NCI-H1048 (cell line): ENCODE measurements at places on chromosomes 3 and 15.

GRCh38 chr15:65888981-65889380 lies 19.7 kb downstream of the RAB11A start:
- DNase-seq, result no peak

- DNase-seq, result no peak
Observed at GRCh38 chr15:83064859-83065258, 2.2 kb downstream of the BTBD1 start.

GRCh38 chr3:112539825-112540650 lies 21.7 kb downstream of the ATG3 start:
- DNase-seq, result no peak

DNA sequence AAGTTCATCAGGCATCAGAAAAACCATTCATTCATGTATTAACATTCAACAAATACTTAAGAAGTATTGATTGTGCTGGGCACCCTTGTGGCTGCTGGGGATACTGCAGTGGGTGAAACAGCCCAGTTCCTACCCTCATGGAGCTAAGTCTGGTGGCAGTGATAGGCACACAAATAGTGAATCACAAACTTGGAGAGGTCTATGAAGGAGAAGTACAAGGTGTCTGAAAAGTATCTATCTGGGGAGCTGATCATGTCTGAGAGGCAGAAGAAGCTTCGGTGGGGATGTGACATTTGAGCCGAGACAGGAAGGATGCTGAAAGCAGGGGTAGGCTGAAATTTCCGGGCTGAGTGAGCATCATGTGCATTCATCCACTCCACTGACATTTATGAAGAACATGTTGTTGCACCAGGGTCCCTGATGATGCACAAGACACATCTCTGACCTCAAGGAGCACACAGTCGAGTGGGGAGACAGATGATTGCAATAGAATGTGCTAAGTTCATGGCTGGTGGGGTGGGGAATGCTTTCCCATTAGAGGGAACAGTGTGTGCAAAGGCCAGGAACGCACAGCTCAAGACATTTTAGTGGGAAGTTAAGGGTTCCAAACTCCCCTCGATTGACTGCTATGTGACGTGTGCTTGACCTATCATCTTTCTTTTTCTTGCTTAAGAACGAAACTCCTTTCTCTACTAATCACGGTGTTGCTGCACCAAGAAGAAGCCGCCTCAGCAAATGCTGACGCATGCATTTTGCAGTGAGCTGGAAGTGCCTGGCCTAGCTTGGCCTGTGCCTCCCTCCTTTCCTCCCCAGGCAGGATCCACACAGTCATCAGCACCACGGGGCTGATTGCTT lies 309.1 kb upstream of the ICE2 start:
- no peak for DNase-seq

DNA sequence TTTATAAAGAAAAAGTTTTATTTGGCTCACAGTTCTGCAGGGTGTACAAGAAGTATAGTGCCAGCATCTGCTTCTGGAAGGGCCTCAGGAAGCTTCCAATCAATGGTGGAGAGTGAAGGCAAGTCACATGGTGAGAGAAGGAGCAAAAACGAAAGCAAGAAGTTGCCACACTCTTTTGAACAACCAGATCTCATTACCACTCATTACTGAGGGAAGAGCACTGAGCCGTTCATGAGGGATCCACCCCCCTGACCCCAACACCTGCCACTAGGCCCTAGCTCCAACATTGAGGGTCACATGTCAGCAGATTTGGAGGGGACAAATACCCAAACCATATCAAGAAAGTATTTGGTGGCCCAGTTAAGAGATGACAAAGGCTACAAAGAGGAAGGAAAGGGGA lies 239.3 kb upstream of the UBE2E1 start:
- no peak for DNase-seq

DNA sequence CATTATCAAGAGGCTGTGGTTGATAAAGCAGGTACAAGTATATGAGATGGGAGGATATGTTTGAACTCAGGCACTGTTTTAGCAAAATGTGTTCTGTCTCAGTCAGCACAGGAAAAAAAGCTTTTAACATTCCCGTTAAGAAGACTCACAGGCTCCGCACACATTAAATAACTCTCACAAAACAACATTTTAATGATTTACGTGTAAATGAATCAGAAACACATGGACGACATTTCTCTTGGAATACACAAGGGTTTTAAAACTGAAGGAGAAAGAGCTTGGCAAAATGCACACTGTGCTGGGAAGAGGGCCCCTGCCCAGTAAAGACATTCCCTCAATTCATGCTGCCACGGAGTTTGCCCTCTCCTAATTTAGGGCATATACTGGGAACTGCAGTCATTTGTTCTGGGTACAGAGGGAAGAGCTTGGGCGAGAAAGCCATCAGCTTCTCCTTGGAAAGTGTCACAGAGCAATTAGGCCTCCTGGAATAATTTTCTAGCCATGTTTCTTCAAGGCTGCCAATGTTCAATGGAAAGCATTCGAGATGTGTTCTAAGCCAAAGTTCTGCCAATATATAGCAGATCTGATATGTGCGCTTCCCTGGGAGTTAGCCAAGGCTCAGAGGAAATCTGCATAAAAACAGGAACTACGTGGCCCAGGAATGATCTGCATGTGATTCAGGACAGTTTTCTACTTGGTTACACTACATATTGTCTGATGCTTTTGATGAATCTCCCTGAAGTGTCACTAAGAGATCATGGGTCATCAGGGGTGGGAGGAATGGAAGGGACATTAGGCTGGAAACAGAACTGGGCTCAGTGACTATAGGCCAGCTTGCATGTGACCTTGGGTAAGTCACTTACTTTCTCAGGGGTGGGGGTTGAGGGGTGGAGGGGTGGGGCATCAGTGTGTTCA lies 2.2 kb upstream of the MASP1 start:
- DNase-seq, result no peak

DNA sequence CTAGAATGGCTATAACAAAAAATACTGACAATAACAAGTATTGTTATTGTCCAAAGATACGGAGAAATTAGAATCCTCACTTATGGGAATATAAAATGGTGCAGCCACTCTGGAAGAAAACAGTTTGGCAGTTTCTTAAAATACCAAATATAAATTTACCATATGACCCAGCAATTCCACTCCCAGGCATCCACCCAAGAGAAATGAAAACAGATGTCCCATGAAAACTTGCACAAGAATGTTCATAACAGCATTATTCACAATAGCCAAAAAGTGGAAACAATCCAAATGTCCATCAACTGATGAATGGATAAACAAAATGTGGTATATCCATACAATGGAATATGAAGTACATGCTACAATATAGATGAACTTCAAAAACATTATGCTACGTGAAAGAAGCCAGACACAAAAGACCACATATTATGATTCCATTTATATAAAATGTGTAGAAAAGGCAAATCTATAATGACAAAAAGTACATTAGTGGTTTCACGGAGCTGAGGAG lies 9.4 kb downstream of the AAGAB start:
- no peak for DNase-seq

DNA sequence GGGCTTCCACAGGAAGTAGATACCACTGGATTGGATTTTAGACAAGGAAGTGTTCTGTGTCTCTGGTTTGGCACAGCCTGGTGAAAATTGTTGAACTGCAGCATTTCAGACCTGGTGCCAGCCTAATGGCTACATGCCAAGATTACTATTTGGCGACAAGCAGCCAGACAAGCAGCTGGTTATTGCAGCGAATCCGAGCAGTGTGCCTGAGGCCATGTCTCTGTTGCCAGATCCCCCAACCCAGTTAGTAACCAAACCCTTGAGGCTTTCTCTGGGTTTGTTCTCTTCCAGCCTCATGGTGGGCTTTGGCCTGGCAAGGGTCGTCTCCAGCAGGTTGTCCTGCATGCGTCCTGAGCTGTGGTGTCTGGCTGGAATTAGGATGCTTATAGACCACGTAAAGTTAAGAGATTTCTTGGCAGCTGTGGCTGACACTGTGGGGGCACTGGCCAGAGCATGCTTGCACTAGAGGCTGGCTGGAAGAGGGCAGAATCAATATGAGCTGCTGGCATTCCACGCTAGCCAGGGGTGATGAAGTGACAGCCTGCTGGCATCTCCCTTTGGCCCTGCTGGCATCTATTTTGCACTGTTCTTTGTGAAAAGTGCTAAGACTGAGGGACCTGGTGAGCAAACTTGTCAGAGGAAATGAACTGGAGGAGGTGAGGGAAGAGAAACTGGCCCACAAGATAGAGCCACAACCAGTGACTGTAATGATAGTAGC lies 172.6 kb downstream of the RBMS3 start:
- peak; percentile 18 for DNase-seq

GRCh38 chr3:189947948-189948723 lies 172.6 kb downstream of the P3H2 start:
- DNase-seq, result no peak

DNA sequence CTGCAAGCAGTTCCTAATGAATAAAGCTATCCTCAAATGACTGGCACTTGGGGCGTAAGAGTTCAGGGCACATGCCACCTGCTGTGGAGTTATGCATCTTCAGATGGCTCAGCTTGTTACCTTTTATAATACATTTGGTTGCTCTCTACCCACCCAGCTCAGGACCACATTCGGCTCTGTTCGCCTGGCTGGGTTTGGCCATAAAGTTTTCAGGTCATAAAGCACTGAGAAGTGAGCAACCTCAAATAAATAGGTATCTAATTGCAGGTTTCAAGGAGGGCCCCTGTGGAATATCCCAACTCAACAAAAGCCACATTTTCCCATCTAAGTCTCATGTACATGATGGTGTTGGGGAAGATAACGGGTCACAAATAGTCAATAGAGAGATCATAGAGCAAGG lies 727.3 kb downstream of the GRM7 start:
- DNase-seq, result no peak

DNA sequence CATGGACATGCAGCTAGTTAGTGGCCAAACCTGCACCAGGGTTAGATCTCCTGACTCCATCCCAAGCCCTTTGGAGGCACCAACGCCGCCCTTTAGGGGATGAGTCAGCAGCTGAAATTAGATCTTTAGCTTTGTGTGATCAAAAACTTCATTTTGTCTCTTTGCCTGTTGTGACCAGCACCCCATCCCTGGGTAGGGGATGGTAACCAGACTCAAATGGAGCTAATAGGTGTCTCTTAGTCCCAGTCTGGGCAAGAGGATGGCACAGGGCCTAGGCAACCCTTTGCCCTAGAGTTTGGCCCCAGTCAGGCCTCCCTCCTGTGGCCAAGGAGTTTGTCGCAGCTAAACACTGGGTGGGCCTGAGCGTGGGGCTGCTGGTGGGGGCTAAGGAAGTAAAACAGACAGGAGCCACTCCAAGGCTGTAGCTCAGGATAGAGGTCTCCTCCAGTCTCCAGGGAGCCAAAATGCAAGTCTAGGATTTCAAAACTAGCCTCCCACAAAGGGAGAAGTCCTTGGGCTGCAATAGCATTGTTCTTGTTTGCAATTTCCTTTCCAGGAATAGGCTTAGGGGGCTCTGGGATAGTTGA lies 105.1 kb downstream of the CPN2 start:
- DNase-seq, result no peak

DNA sequence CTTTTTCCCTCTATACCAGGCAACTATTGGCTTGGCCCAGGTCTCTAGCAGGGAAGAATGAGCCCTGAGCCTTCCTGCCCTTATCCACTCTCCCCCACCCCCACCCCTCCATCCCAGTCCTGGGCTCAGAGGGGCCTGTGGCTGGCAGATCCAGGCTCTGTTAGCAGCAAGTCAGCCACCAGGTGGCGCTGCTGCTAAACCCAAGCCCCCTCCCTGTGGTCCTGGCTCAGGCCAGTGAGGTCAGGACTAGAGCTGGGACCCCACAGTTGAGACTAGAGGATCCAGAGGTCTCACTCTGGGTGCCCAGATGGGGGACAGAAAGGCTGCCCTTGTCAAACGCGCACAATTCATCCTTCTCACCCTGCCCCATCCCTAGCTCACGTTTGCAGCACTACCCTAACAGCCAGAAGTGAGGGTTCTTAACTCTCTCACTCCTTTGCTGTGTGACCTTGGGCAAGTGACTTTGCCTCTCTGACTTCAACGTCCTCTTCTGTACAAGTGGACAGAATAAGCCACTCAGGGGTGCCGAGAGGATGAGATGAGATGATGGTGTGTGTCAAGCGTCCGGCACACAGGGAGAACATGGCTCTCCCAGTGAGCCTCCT lies 46.8 kb upstream of the SLC6A1 start:
- DNase-seq, result no peak

DNA sequence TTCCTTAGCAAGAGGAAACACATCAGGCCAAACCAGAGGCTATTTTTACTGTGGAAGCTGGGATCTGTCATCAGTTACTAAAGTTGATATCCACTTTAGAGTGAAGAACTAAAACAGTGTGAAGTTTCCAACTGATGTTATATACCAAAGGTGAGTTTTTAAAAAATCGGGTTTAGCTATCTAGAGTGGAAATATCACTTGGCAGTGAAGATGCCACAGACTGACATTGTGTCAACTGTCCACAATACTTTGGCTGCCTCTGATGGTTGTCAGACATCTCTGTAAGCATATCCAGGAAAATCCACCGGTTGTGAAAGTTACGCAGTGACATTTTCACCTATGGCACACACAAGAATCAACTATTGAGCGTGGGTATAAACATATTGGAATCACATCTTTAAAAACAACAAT lies 9.2 kb downstream of the ZIC1 start:
- no peak for DNase-seq

DNA sequence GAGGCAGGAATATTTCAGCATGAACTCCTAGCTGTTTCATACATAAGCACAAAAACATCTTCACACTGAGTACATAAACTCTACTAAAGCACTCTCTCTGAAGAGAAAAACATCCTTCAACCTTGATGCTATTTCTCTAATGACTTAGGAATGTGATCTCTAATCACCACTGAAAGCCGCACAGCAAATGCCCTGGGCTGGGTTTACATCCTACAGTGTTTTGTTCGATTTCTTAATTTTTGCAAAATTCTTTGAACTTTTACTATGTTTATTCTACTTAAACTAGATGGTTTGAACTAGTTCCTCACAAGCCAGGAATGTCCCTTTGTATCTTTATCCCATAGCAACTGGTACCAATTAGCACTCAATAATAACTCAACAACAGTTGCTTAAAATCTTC lies 130.9 kb upstream of the ABI3BP start:
- DNase-seq, result no peak

DNA sequence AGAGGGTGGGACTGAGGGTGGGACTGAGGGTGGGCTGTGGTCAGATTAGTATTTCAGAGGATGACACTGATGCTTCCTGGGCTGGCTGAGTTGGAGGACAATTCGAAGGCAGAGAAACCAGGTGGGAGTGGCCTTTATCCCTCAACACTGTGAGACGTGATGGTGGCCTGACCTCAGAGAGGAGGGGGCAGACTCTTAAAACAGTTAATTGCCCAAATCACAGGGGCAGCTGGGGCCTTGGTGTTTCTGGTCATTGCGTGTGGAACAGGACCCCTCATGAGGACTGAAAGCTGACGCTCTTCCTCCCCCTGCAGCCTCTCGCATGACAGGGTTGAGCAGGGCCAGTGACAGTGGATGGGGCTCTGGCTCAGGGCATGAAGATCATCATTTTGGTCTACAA lies 18.7 kb downstream of the DNASE1L3 start:
- no peak for DNase-seq

- DNase-seq, result no peak
Observed at GRCh38 chr3:187678726-187679268, 8.6 kb upstream of the SST start.
